ENCODE measurements at places on chromosomes 7 and 10.

GRCh38 chr7:30281263-30281662, 3.1 kb upstream of the ZNRF2 start:
- no peak for DNase-seq

DNA sequence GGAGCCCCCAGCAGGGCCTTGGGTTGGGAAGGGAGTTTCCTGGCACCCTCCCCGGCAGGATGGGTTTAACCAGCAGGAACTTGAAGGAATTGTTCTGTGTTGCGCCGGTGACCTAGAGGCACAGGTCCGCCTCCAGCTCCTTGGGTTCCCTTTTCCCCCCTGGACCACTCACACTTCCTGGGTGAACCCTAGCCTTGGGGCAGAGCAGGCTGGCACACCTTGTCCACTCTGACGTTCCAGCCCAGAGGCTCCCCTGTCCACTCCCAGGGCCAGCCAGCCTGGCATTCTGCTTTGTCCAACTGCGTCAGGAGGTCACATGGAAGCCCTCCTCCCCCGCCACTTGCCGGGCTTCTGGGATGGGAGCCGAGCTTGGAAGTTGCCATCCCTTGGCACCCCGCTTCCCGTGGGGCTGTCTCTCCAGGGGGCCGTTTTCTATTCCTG, 25.8 kb downstream of the TMEM120A start:
- no peak for DNase-seq

DNA sequence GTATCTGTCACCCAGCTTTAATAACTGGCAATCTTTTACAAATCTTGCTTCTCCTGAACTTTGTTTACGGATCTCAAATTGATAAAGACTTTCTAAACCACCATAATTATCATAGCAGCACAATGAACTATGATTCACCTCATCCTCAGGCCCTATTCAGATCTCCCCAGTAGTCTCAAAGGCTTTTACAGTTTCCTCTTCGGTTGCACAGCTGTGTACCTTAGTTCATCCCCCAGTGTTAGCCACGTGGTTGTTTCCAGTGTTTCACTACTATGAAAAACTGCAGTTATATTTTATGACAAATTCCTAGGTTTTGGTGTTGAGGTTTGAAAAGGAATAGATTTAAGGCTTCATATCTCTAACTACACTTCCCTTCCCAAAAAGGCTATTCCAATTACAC, 24.9 kb downstream of the PAXIP1 start:
- no peak for DNase-seq

DNA sequence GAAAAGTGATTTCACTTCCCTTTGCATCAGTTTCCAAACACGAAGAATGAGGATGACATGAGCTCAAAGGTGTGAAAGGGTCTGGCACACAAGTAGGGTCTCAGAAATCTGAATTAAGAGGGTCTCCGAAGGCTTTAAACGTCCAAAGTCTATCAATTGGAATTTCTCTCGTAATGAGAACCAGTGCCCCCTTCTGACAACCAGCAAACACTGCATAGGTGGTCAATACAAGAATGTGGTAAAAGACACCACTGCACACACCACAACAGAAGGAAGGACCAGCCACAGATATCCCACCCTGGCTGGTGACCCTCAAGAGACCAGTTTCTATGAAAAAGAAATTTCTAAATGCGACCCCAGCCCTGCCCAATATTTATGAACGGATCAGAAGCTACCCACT, 78.1 kb downstream of the CALN1 start:
- no peak for DNase-seq

DNA sequence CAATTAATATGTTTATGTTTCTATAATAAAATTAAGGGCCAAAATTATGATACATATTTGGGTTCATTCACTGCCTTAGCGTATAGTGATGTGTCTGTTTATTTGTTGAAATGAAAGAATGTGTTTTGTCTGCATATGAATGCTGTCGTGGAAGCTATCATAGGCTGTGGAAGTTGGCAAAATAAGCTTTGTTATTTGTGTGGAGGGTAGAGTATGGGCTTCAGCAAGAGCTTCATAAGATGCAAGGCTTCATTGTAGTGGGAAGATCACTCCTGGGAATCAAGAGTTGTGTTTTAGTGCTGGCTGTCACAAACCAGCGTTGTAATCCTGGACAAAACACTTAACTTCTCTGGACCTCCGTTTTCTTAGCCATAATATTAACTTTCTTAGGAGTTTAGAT, 2.5 kb downstream of the SLK start:
- DNase-seq: no peak

DNA sequence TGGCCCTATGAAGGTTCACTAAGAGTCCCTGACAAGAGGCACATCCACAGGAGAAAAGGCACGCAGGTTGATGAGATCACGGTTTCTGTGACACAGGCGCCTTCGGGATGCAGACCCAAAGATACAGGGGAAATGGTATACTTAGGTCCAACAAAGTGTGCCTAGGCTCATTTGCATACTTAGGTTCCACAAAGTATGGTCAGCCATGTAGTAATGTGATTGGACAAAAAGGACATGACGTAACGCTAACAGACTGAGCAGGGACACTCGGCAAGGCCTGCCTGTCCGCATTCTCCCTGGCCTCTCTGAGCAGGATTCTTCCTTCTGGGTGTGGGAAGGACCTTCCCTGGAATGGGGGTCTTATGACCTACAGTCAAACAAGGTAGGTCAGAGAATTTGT, 190.6 kb downstream of the CELF2 start:
- DNase-seq: no peak

DNA sequence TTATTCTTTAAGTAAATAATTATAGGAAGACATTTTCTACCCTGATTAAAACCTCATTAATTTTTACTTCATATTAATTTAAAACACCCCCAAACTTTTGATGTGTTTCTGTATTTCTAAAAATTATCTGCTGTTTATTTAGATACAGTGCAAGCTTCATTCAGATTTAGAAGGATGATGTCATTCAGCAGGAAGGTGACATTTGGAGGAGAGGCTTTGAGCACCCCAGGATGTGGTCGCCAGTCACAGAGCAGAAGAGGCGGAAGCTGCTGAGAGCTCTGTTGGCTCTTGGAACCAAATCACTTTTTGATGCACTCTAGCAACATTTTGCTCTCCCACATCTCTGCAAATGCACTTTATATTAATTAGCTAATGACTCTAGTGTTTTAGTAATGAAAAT, 233.9 kb upstream of the CACNA2D1 start:
- no peak for DNase-seq

DNA sequence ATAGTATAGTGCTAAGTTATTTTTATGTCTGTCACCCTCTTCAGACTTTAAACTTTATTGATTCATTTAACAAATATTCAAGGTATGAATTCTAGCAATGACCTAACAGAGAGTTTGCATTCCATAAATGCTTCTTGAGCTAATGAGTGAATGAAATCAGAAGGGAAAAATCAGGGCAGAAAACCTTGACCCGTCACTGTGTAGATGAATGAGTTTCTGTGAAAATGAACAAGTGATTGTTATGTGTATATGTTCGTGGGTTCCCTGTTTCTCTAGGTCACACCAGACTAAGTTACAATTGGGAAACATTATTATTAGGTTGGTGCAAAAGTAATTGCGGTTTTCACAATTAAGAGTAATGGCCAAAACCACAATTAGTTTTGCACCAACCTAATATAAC, 30.1 kb downstream of the APBB1IP start:
- peak; percentile 48 for DNase-seq

DNA sequence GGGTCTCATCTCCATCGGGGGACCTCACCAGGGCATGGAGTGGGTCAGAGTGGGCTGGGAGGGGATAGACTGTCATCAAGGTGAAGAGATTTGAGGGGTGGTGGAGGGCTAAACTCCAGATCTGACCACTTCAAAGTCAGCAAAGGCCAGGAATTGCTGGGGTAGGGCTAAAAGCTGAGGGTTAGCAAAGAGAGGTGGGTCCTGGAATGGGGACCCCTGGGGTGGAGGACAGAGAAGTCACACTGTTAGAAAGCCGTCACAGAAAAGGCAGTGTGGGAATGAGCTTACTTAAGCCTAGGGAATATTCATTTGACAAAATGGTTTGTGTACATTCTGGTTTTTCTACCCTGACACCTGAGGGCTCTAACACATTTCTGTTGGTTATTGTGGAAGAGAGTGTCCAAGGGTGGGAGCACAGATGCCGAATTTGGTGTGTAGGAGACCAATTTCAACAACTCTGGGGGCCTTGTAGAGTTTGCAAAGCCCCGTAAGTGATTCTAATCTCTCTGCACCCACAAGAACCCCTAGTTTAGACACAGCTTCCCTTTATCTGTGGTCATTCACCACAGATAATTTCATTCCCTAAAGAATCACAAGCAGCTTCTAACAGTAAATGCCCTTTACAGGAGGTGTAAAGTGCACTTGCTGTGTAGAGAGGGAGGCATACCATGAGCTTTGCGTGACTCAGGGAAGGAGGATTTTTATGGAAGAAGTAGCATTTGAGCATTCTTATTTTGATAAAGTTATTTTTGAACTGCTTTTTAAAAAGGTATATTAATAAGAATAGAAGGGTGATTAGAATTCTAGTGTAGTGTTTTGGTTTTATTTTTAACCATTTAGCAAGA, 6.4 kb downstream of the FBH1 start:
- no peak for DNase-seq

DNA sequence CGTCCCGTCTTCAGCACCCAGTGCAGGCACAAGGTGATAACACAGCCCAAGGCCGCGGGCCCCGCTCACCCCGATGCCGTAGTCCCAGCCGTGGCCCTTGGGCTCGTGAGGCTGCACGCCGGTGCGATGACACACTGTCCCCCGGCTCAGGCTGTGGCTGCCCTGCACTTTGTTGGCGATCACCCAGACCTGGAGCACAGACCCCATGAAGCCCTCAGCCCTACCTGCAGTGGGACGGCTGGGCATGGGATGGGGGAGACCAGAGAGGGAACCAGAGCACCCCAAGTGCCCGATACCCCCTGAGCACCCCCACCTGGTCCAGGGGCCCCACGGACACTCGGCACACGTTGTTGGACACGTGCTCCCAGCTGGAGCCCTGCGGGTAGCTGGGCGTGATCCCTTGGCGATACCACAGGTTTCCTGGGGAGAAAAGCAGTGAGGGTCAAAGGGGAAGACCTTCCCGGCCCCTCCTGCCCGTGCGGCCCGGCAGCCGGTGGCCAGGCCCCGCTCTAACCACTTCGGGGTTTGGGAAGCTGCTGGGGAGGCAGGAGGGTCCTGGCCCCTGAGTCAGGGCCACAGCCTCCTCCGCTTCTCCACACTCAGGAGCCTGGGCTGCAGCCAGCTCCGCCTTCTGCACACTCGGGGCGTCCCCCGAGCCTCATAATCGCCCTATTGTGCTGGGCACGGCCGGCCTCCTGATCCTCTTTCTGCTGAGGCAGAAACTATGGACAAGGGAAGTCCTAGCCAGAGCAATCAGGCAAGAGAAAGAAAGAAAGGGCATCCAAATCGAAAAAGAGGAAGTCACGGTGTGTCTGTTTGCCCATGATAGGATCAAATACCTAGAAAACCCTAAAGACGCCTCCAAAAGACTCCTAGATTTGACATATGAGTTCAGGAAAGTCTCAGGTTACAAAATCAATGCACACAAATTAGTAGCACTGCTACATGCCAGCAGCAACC, 6.7 kb downstream of the BHLHA15 start:
- no peak for DNase-seq

DNA sequence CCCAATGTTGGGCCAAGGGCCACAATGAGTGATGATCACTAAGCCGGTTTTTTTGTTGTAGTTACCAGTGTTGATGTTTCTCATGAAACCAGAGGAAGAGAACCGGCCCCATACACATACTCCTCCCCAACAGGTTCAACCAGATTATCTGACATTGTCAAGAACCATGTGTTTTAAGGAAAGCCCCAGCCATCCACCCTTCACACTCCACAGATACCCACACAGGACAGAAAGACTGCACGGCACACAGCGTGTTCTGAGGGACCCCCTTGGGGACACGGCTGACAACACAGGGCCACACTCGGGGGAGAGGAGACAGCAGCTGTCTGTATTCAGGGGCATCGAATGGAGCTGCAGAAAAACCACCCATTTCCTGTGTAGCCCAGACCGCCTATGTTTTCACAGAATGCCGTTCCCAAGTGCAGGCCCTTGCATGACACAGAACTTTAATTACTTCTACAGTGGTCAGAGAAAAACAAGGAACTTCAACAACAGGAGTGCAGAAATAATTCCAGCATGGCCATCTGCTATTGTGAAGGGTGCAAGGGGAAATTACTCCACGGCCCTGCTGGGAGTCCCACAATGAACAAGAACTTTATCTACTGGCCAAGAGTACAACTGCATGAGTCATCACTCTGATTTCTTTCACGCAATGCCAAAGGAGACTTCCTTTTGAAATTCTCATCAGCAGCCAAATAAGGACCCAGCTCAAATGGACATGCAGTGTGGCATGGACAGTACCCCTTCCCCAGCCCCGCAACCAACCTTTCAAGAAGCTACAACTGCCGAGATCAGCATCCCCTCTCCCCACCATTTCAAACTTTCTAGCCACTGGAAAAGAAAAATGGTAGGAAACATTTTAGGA, 2.3 kb downstream of the KLF6 start:
- DNase-seq: no peak

- DNase-seq: no peak
These were observed 172.7 kb downstream of the DGKI start for GRCh38 chr7:137674048-137674447.

DNA sequence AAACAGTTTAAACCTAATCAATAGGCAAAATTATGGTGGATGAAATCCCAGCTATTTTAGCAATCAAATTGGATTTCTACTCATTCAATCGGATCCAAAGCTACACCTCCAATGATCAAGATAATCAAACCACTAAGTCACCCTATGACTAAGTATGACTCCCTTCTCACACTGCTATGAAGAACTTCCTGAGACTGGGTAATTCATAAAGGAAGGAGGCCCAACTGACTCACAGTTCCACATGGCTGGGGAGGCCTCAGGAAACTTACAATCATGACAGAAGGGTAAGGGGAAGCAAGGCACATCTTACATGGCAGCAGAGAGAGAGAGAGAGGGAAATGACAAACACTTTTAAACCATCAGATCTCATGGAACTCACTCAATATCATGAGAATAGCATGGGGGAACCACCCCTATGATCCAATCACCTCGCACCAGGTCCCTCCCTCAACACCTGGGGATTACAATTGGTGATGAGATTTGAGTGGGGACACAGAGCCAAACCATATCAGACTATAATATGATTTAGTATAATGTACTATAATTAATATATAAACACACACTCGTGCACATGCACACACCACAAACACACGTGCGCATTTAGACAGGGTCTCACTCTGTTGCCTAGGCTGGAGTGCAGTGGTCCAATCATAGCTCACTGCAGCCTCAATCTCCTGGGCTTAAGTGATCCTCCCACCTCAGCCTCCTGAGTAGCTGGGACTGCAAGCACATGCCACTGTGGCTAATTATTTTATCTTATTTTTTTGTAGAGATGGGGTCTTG, 213.6 kb upstream of the FOXK1 start:
- no peak for DNase-seq

DNA sequence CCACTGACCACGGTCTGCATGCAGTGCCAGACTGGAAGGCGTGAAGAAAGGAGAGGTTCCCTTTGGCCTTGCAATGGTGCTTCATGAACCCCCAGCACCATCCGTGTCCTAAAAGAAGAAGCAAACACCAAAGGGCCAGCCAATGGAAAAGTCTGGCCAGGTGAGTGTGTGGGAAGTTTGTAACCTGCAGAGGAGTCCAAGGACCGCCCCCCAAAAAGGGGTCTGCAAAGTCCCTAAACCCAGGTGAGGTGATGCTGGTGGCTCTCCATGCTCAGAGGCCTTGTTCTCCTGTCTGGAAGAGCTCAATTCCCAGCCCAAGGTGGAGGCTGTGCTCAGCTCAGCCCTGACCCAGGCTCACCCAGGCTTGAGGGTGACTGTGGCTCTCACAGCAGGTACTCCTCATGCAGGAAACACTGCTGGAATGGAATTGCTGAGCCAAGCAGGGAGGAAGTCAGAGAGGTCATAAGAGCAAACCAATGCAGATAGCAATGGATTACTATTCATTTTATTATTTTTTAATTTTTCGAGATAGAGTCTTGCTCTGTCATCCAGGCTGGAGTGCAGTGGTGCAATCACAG, 52.4 kb upstream of the NANOS1 start:
- no peak for DNase-seq
